ENCODE measurements at places on chromosomes 5 and 9.

DNA sequence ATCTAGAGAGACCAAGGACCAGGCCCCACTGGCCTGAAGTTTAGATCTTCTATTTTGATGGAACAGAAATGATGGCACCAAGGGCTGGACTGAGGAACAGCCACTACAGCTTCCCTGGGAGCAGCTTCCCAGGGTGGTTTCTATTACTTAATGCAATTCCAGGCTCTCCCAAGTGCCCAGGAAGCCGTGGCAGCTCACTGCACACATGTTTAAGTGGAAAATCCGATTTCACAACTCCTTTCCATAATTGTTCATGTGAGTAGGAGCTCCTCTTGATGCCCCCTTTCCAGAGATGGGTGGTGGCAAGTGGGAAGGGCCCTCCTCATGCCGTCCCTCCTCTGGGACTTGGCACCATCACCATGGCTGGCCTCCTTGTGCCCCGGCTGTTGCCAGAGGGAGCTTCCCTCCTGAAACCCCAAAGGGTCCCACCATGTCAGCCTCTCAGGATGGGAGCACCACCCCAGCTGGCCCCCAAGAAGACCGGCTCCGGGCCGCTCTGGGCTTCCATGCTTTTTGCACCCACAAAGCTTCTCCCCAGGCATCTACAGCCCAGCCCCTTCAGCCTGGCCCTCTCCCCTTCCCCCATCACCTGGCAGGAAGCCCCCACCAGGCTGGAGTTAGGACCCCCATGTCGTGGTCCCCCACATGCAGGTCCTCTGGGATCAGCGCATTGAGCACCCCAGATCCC lies 9.1 kb upstream of the UBAC1 start:
- H3K27ac ChIP-seq = no peak overlapping the region
- no peak for DNase-seq

DNA sequence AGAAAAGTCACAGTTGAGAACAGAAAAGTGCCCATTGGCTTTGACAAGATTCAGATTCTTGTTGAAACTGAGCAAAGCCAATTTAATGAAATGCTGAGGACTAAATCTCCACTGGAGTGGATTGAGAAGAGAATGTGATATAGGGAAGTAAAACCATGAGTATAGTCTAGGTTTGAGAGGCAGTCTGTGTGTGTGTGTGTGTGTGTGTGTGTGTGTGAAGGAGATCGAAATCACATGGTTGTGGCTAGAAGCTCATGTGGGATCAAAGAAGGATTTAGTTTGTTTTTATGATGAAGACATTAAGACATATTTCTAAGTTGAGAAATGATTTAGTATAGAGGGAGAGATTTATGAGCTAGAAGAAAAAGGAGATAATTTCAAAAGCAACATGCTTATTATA lies 275.7 kb upstream of the DAB2 start:
- H3K4me3 ChIP-seq = no peak overlapping the region
- no peaks in the 10 kb centered on the region for H3K27me3 ChIP-seq
- H3K36me3 ChIP-seq = no peaks in the 10 kb centered on the region
- no peak overlapping the region for H3K27ac ChIP-seq
- no peak for DNase-seq
- H3K4me1 ChIP-seq = peaks cover 7% of the 10 kb centered on the region

DNA sequence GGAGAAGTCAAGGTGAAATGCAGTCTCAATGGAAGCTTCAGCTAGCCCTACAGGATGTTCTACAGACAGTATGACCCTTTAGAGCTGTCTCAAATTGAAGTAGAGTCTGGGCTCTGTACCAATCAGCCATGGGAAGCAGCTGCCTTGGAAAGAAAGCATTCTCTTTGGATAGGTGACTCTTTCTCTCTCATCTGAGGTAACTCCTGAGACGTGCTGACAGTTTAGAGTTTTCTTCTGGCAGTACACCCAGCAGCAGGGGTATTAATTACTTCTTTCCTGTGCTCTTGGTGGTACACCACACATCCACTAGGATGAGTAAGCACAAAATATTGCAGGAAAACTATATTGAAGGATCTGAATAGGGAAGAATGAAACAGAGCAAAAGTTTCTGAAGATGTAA lies 329.6 kb upstream of the RGMB start:
- no peaks in the 10 kb centered on the region for H3K4me1 ChIP-seq
- H3K36me3 ChIP-seq = no peaks in the 10 kb centered on the region
- no peak overlapping the region for H3K4me3 ChIP-seq
- DNase-seq = no peak
- no peaks in the 10 kb centered on the region for H3K27me3 ChIP-seq

GRCh38 chr5:128770907-128771306 lies 194.4 kb upstream of the SLC27A6 start:
- H3K27ac ChIP-seq = no peak overlapping the region
- no peak for DNase-seq
- no peak overlapping the region for H3K4me3 ChIP-seq

DNA sequence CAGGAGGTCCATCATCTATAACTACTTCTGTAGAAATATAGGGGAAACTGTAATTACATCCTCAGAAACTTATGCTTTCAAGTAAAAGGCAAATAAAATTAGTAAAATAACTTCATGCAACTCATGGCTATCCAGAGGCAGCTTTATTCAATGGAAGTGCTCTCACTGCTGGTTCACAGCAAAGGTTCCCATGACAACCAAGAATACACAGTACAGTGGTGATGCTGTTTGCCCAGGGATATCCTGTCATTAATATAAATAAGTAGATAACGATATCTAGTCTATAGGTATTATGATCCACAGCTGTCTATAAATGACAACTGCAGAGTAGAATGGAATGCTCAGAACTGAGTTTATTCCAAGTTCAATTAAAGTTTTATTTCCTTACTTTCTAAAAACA lies 390.3 kb downstream of the PDE4D start:
- no peak overlapping the region for H3K27ac ChIP-seq
- no peaks in the 10 kb centered on the region for H3K27me3 ChIP-seq
- H3K36me3 ChIP-seq = no peaks in the 10 kb centered on the region
- no peaks in the 10 kb centered on the region for H3K4me1 ChIP-seq

GRCh38 chr5:175778951-175779503 lies 92.4 kb upstream of the CPLX2 start:
- H3K4me1 ChIP-seq = no peaks in the 10 kb centered on the region
- no peak for DNase-seq
- H3K4me3 ChIP-seq = no peak overlapping the region
- H3K27me3 ChIP-seq = peaks cover 19% of the 10 kb centered on the region
- H3K27ac ChIP-seq = no peak overlapping the region

DNA sequence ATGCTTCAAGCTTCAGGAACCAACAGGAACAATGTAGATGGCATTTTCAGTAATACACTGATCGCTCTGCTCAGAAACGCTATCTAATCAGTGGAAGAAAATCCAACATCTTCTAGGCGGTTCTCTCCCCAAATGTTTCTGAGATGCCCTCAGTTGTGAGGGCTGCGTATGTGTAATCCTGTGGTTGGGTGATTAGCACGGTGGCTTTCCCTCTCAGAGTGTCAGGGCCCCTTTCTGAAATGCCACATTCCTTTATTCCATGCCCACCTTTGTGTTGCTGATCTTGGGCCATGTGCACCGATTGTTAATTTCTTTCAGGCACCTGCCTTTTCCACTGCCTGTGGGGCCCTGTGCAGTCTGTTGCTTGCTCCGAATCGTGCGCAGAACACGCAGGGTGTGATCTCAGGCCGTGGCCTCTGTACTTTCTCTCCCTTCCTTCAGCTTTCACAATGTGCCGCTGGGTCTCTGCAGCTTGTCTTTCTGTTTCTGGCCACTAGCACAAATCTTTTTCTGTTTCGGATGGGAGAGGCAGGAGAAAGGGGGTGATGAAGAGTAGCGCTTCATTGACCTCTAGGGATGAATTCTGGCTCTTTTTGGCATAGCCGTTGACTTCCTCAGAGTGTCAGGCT lies 324.0 kb downstream of the PARP8 start:
- no peaks in the 10 kb centered on the region for H3K27me3 ChIP-seq
- H3K4me1 ChIP-seq = no peaks in the 10 kb centered on the region
- DNase-seq = no peak
- H3K27ac ChIP-seq = no peak overlapping the region
- no peaks in the 10 kb centered on the region for H3K36me3 ChIP-seq
- H3K4me3 ChIP-seq = no peak overlapping the region

DNA sequence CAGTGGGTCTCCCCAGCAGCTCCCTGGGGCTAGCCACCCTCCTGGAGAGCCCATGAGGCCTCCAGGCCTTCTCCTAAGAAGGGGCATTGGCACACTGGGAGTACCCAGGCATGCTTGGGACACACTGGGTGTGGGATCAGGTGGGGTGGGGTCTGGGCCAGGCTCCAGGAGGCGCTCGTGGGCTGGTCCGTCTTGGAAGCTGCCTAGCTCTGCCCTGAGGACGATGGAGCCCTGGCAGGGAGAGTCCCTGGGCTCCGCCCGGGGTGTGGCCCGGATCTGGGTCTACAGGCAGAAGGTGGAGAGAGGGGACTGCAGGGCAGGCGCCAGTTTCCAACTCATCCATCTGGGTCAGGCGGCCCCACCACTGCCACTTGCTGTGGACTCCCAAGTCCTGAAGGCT lies 2.4 kb downstream of the PRRX2 start:
- no peak overlapping the region for H3K4me3 ChIP-seq
- no peaks in the 10 kb centered on the region for H3K36me3 ChIP-seq
- no peak overlapping the region for H3K27ac ChIP-seq
- H3K27me3 ChIP-seq = 0 out of 2 replicates have a peak, but pooled peaks cover 2% of the 10 kb centered on the region
- peaks cover 27% of the 10 kb centered on the region for H3K4me1 ChIP-seq

- H3K27ac ChIP-seq = no peak overlapping the region
- peaks cover 32% of the 10 kb centered on the region for H3K27me3 ChIP-seq
- DNase-seq = no peak
- no peaks in the 10 kb centered on the region for H3K4me1 ChIP-seq
Measured at GRCh38 chr5:544675-545355, 20.6 kb upstream of the SLC9A3 start.

- H3K36me3 ChIP-seq = no peaks in the 10 kb centered on the region
- H3K4me1 ChIP-seq = no peaks in the 10 kb centered on the region
- DNase-seq = no peak
- H3K27ac ChIP-seq = no peak overlapping the region
Measured at GRCh38 chr5:1180841-1181271, 20.5 kb upstream of the SLC6A19 start.

- H3K27me3 ChIP-seq = no peaks in the 10 kb centered on the region
- H3K27ac ChIP-seq = no peak overlapping the region
- no peak overlapping the region for H3K4me3 ChIP-seq
- H3K4me1 ChIP-seq = peaks cover 23% of the 10 kb centered on the region
Measured at GRCh38 chr5:124906339-124907097, 160.1 kb upstream of the ZNF608 start.

GRCh38 chr5:76811214-76811613 lies 7.6 kb upstream of the F2RL1 start:
- peak; percentile 13 for DNase-seq
- H3K4me1 ChIP-seq = peaks cover 52% of the 10 kb centered on the region
- no peak overlapping the region for H3K4me3 ChIP-seq
- H3K27ac ChIP-seq = no peak overlapping the region
- H3K27me3 ChIP-seq = no peaks in the 10 kb centered on the region
- H3K36me3 ChIP-seq = no peaks in the 10 kb centered on the region

GRCh38 chr5:178786417-178786816 lies 56.0 kb upstream of the ZNF354A start:
- H3K4me1 ChIP-seq = no peaks in the 10 kb centered on the region
- H3K4me3 ChIP-seq = no peak overlapping the region
- no peak for DNase-seq
- no peaks in the 10 kb centered on the region for H3K36me3 ChIP-seq
- no peaks in the 10 kb centered on the region for H3K27me3 ChIP-seq
- no peak overlapping the region for H3K27ac ChIP-seq

DNA sequence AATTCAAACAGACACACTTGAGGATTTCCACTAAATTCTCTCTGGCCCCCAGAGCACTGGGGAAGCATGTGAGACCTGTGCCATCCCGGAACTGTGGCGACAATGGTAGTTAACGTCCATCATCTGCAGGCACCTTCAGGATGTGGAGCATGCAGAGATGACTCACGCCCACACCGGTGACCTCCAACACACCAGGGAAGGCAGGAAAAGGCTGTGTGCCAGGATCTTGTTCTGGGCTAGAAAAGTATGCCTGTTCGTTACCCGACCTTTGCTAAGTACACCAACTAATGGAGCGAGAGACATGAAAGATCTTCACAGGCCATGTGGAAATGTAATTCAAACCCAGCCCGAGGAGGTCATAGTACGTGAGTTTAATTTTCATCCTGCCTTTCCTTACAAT lies 208.8 kb downstream of the MELK start:
- H3K4me1 ChIP-seq = no peaks in the 10 kb centered on the region
- H3K36me3 ChIP-seq = no peaks in the 10 kb centered on the region
- H3K27me3 ChIP-seq = no peaks in the 10 kb centered on the region
- no peak overlapping the region for H3K27ac ChIP-seq
- H3K4me3 ChIP-seq = no peak overlapping the region
